ENCODE measurements at places on chromosomes 3 and 15. TPM values are rescaled to one million over a fixed set of nuclear protein-coding genes. Genes with fewer than 3 reads are reported as not detected.

Gene ELP6
- 39.1 TPM for total RNA-seq

Gene LRRC34
- total RNA-seq, result 1.1 TPM

Gene SLC22A14
- total RNA-seq, result 0.16 TPM

Gene TIPIN
- 8.0 TPM for total RNA-seq

Gene CLDN11
- total RNA-seq, result 77.7 TPM

Gene CCDC191
- 0.49 TPM for total RNA-seq

Gene PODXL2
- total RNA-seq, result 13.0 TPM

Gene TLR9
- total RNA-seq, result not detected

Gene AHSG
- not detected for total RNA-seq

Gene DUOXA1
- not detected for total RNA-seq

Gene C2CD4B
- not detected for total RNA-seq

Gene MCF2L2
- 0.76 TPM for total RNA-seq

Gene LIPC
- total RNA-seq, result 0.16 TPM

Gene UBA3
- 42.1 TPM for total RNA-seq

Gene DUOXA2
- total RNA-seq, result not detected
